Progenitor cell of endocrine pancreas (in vitro differentiated cells): ENCODE measurements at places on chromosomes 2 and 18. TPM values are rescaled to one million over a fixed set of nuclear protein-coding genes. Genes with fewer than 3 reads are reported as not detected.
A peak's percentile ranks its signal among the peaks of the same experiment; 100 is the strongest.

SOWAHC gene
- total RNA-seq, result 12.1 and 12.6 TPM in 2 replicates

IGFBP5 gene
- total RNA-seq, result 73.9 and 75.3 TPM in 2 replicates

TRIM54 gene
- not detected in 2 replicates for total RNA-seq

HNMT gene
- 16.8 and 17.6 TPM in 2 replicates for total RNA-seq

SPEG gene
- 15.1 and 15.5 TPM in 2 replicates for total RNA-seq

SLC8A1 gene
- 5.7 and 7.1 TPM in 2 replicates for total RNA-seq

AQP12B gene
- total RNA-seq, result not detected in 2 replicates

GNLY gene
- not detected in 2 replicates for total RNA-seq

- H3K27ac ChIP-seq, result no peak overlapping the region
- H3K4me3 ChIP-seq, result no peak overlapping the region
- DNase-seq, result no peak
- H3K36me3 ChIP-seq, result no peaks in the 10 kb centered on the region
- H3K4me1 ChIP-seq, result no peaks in the 10 kb centered on the region
Measured at GRCh38 chr2:122800781-122801180, 1045.3 kb downstream of the TSN start.

GRCh38 chr2:85741211-85741832 lies 12.5 kb upstream of the ATOH8 start:
- H3K27me3 ChIP-seq, result peaks cover 34% of the 10 kb centered on the region
- peaks cover 20% of the 10 kb centered on the region for H3K4me1 ChIP-seq
- no peak overlapping the region for H3K4me3 ChIP-seq
- no peaks in the 10 kb centered on the region for H3K36me3 ChIP-seq
- peak overlapping the region; percentile 71 for H3K27ac ChIP-seq
- DNase-seq, result no peak

DNA sequence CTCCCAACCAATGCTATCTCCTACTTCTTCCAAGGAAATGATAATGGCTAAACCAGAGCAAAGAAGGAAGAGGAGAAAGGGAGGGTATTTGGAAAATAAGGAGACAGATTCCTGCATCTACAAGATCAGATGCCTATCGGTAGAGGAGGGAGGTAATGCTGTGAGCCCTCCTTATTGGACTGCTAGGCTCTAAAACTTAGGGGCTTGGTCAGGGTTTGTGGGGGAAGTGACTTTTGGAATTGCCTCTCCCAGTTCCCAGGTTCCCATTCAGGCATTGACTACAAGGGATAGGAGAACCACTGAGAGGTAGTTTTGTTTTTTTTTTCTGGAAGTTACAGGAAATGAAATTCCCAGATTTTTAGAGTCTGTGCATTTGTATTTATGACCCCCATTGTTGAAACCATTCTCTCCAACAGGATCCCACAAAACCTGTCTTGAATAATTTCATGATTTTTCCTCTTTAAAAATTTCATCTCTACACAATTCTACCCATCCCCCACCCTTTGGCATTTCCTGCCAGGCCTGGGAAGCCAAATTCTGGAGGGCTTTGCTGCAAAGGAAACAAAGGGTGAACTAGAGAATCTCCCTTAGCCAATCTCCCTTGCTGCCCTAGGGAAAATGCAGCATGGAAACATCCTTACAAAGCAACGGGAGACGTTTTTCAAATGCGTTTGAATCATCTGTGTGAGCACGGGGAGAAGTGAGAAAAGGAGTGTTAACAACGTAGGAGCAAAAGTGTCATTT lies 282.1 kb upstream of the EPAS1 start:
- H3K36me3 ChIP-seq, result no peaks in the 10 kb centered on the region
- H3K4me3 ChIP-seq, result no peak overlapping the region
- H3K4me1 ChIP-seq, result peaks cover 4% of the 10 kb centered on the region

- no peaks in the 10 kb centered on the region for H3K36me3 ChIP-seq
- H3K27ac ChIP-seq, result no peak overlapping the region
- no peak overlapping the region for H3K4me3 ChIP-seq
- DNase-seq, result no peak
- H3K4me1 ChIP-seq, result no peaks in the 10 kb centered on the region
Measured at GRCh38 chr18:44123743-44124142, 556.9 kb upstream of the SETBP1 start.

DNA sequence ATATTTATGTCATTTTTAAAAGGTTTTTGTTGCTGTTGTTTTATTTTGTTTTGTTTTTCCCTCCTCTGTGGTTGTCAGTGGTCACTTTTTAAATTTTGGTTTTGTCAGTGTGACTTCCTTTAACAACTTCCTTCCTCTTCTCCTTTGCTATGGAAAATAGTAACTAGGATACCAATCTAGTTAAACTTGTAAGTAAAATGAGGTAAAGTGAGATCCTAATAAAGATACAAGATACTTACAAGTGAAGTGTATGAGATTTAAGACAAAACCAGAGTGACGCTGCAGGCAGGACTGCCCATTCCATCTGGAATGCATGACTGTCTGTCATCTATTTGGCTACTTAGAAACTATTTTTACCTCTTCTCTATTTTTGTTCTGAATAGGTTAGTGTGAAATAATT lies 30.6 kb upstream of the CREB1 start:
- no peak for DNase-seq
- H3K4me1 ChIP-seq, result peaks cover 5% of the 10 kb centered on the region
- H3K27me3 ChIP-seq, result no peaks in the 10 kb centered on the region
- no peaks in the 10 kb centered on the region for H3K36me3 ChIP-seq
- no peak overlapping the region for H3K4me3 ChIP-seq
- H3K27ac ChIP-seq, result no peak overlapping the region

DNA sequence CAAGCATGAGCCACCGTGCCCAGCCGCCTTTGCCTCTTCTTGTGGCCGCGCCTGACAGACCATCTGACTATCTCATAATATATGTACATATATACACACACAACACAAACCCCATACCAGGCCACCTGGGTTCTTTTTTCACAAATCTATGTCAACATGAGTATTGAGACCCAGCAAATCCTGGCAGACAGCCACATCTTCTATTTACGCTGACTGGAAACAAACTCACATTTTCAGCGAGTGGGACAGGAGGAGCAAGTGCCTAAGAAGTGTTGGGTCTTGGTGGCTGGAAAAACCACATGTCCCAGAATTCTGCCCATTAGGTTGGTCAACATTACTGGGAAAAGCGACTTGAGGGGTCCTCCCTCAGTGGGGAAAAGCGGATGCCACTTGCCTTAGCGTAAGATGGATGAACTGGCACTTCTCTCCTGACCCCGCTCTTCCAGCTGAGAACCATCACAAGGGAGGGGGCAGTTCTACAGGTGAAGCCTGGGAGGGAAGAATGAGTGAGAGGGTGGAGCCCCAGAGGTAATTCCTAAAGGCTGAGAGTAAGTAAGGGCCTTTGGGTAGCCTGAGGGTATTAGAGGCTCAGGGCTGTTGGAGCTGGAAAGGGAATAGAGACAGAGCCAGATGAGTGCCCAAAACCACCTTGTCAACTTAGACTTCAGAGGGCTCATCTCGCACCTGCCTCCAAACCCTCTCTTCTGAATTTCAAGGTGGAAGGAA lies 1.9 kb downstream of the SCYGR3 start:
- H3K27me3 ChIP-seq, result peaks cover 14% of the 10 kb centered on the region
- H3K36me3 ChIP-seq, result no peaks in the 10 kb centered on the region
- no peak for DNase-seq
- H3K4me1 ChIP-seq, result no peaks in the 10 kb centered on the region
- no peak overlapping the region for H3K4me3 ChIP-seq

- no peak overlapping the region for H3K27ac ChIP-seq
- peaks cover 9% of the 10 kb centered on the region for H3K4me1 ChIP-seq
- H3K4me3 ChIP-seq, result no peak overlapping the region
- DNase-seq, result no peak
Measured at GRCh38 chr18:58887613-58887963, 22.9 kb downstream of the ZNF532 start.

DNA sequence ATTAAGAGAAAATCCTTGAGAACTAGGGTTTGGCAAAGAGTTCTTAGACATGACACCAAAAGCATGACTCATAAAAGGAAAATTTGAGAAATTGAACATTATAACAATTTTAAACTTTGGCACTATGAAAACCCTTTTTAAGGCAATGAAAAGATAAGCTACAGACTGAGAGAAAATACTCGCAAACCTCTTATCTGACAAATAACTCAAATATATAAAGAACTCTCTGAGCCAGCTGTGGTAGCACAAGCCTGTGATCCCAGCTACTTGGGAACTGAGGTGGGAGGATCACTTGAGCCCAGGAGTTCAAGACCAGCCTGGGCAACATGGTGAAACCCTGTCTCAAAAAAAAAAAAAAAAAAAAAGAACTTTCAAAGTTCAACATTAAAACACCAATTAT lies 70.5 kb downstream of the FAM168B start:
- no peak for DNase-seq
- H3K27me3 ChIP-seq, result peaks cover 8% of the 10 kb centered on the region
- peaks cover 1% of the 10 kb centered on the region for H3K36me3 ChIP-seq
- H3K4me1 ChIP-seq, result no peaks in the 10 kb centered on the region

- peaks cover 3% of the 10 kb centered on the region for H3K36me3 ChIP-seq
- H3K4me1 ChIP-seq, result peaks cover 7% of the 10 kb centered on the region
- H3K27me3 ChIP-seq, result peaks cover 16% of the 10 kb centered on the region
- no peak for DNase-seq
- H3K27ac ChIP-seq, result no peak overlapping the region
Measured at GRCh38 chr2:231386446-231386845, 9.1 kb upstream of the B3GNT7 start.

DNA sequence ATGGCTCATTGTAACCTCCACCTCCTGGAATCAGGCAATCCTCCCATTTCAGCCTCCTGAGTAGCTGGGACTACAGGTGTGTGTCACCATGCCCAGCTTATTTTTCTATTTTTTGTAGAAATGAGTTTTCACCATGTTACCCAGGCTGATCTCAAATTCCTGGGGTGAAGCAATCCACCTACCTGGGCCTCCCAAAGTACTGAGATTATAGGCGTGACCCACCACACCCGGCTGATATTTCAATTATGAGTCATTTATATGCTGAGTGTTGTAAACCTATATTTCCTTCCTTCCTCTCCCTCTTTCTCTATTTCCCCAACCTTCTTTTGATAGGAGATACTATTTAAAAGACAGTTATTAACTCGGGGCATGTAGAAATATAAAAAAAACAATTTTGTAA lies 469.6 kb upstream of the ID2 start:
- no peak overlapping the region for H3K27ac ChIP-seq
- no peaks in the 10 kb centered on the region for H3K4me1 ChIP-seq
- peaks cover 6% of the 10 kb centered on the region for H3K27me3 ChIP-seq

GRCh38 chr2:74333896-74334586 lies 9.2 kb downstream of the SLC4A5 start:
- no peak overlapping the region for H3K27ac ChIP-seq
- no peak for DNase-seq
- H3K27me3 ChIP-seq, result no peaks in the 10 kb centered on the region
- no peak overlapping the region for H3K4me3 ChIP-seq
- H3K4me1 ChIP-seq, result no peaks in the 10 kb centered on the region
- no peaks in the 10 kb centered on the region for H3K36me3 ChIP-seq

GRCh38 chr2:200454927-200455801 lies 54.7 kb downstream of the KCTD18 start:
- no peaks in the 10 kb centered on the region for H3K4me1 ChIP-seq
- no peak overlapping the region for H3K4me3 ChIP-seq
- DNase-seq, result no peak
- no peaks in the 10 kb centered on the region for H3K27me3 ChIP-seq
- peak overlapping the region; percentile 70 for H3K27ac ChIP-seq

DNA sequence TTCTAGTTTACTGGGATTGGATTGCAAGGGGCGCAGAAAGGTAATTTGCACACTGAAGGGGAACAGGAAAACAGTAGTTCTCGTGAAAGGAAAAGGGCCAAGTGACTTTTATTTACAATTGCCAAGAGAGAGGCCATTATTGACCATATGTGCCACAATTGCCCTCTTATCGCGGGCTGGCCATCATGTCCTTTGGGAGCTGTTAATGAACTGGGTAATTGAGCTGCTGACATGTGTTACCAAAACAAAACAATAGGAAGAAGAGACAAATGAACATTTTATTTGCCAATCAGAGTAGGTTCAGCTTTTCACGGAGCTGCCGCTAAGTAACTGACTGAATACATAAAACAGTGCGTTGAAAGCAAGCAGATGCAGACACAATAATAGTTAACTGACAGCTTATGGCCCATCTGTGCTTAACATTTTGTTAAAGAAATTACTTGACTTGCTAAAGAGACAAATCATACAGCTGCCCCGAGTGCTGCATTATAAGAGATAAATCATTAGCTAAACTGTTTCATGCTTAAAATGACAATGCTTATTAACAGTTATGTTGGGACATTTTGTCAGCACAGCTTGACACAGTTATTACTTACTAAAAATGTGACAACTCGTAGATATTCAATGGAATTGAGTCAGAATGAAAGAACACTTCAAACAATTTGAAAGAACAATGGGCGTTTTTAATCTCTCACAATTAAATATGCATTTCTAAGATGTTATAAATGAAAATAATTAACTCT lies 57.5 kb downstream of the PAX3 start:
- H3K27me3 ChIP-seq, result peaks cover 96% of the 10 kb centered on the region
- H3K4me1 ChIP-seq, result peaks cover 19% of the 10 kb centered on the region

- DNase-seq, result no peak
- no peak overlapping the region for H3K27ac ChIP-seq
- peaks cover 4% of the 10 kb centered on the region for H3K4me1 ChIP-seq
- no peaks in the 10 kb centered on the region for H3K36me3 ChIP-seq
- H3K4me3 ChIP-seq, result no peak overlapping the region
Measured at GRCh38 chr2:71720283-71720560, 266.9 kb downstream of the DYSF start.

- H3K27me3 ChIP-seq, result peaks cover 34% of the 10 kb centered on the region
- no peak overlapping the region for H3K27ac ChIP-seq
- no peaks in the 10 kb centered on the region for H3K4me1 ChIP-seq
- H3K4me3 ChIP-seq, result no peak overlapping the region
Measured at GRCh38 chr18:12041561-12041960, 52.1 kb upstream of the ANKRD62 start.

DNA sequence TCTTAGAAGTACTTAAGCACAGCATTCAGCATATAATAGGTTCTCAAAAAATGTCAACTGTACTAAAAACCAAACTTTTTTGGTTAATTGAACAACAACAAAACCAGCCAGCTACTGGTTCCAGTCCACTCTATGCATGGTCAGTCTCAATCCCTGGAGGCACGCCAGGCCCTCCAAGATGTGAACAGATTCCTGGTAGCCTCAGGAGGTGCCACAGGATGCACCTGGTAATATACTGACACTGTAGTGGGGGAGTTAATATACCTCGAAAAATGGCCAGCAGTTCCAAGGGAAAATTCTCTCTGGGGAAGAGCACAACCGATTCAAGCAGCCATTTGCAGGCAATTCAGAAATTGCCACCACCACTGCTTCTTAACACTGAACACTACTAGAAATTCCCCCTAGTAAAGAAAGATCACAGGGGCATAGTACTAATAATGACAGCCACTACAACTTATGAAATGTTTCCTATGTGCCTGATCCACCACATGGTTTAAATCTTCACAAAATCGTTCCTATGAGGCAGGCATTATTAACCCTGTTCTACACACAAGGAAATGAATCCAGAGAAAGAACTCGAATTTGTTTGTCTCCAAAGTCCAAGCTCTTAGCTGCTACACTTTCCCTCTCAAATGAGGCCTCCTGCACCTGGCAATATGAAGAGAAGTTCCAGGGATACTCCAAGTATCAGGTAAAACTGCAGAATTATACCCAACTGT lies 3.4 kb downstream of the MGAT4A start:
- peaks cover 1% of the 10 kb centered on the region for H3K27me3 ChIP-seq
- peak overlapping the region; percentile 10 for H3K27ac ChIP-seq
- H3K4me1 ChIP-seq, result peaks cover 27% of the 10 kb centered on the region
- H3K4me3 ChIP-seq, result no peak overlapping the region
- H3K36me3 ChIP-seq, result peaks cover 6% of the 10 kb centered on the region
- no peak for DNase-seq

- no peak overlapping the region for H3K27ac ChIP-seq
- H3K4me3 ChIP-seq, result no peak overlapping the region
Measured at GRCh38 chr2:206915121-206915520, 24.2 kb upstream of the CPO start.

- no peak overlapping the region for H3K27ac ChIP-seq
- H3K36me3 ChIP-seq, result peaks cover 4% of the 10 kb centered on the region
- no peaks in the 10 kb centered on the region for H3K27me3 ChIP-seq
- H3K4me3 ChIP-seq, result no peak overlapping the region
- no peak for DNase-seq
Measured at GRCh38 chr2:37718515-37719161, 47.2 kb upstream of the CDC42EP3 start.
